ENCODE measurements at places on chromosomes 7 and 10.
A peak's percentile ranks its signal among the peaks of the same experiment; 100 is the strongest.

- no peak for DNase-seq
Observed at GRCh38 chr10:61878740-61879068, 22.8 kb upstream of the ARID5B start.

DNA sequence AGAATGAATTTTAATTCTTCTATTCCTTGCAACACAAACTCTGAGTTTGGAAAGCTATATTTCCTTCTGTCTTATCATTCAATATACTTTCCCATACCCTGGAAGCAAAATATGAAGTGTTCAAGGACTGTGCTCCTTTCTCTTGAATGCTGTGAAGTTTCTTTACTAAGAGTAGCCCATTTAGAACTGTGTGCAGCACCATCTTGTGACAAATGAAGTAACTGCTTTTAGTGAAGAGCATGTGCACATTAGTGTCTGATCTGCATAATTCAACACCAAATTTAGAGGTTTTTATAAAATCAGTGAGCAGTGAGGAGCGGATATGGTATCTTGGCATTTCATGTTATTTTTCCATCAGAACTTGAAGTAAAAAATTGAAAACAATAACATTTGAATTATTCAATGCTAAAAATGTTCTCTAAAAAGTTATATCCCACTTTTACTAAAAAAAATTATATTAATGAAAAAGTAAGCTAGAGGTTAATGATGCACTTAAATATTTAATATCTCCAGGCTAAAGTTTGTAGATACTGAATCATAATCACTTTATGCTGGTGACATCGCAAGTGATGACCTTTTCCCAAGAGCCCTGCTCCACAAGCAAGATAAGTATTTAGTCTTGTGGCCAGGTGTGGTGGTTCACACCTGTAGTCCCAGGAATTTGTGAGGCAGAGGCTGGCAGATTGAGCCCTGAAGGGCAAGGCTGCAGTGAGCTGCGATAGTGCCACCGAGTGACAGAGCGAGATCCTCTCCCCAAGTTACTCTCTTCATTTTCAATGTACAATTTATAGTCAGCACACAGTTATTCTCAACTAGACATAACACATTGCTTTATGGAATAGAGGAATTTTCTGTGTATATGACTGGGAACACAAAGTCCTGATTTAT is 108.8 kb upstream of the PCLO start:
- DNase-seq = peak; percentile 9

- DNase-seq = no peak
Observed at GRCh38 chr7:156780724-156781455, 112.1 kb downstream of the LMBR1 start.

GRCh38 chr7:96679886-96680285 is 29.8 kb downstream of the SEM1 start:
- DNase-seq = peak; percentile 20

GRCh38 chr10:51001587-51001986 is 72.7 kb upstream of the PRKG1 start:
- no peak for DNase-seq

DNA sequence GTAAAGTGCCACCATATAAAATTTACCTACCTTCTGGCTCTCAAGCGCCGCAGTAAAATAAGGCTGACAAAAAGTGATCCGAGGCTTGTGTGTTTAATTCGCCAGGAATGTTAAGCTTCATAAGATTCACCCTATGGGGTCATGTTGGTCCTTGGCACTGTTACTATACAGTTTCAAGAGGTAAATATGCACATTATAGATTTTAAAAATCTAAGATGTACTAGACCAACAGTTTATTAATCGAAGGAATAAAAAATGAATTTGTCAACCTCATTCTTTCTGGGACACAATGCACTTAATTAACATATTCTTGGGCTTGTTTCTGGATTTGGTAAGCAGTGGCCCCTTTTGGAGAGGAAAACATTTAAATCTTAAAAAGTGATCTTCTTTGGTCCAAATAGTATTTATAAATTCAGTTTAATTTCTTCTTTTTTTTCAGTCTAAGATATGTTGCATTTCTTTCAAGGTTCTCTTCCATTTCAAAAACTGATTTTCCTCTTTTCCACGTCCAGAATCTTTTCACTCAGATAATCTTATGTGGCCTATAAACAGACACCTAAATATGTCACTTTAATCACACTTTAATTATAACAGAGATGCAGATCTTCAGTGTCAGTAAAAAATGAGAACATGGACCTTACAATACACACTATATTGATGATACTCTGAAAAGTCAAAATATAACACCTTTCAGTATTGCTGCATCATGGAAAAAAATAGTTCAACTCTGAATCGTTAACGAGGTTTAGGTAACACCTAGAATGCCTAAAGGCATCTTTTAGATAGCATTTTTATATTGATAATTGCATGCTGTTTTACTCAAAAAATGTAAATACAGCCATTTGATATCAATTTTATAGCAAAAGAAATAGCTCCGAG is 3.8 kb upstream of the SKIDA1 start:
- DNase-seq = no peak

- no peak for DNase-seq
Observed at GRCh38 chr7:143456992-143457793, 13.9 kb downstream of the TAS2R60 start.

GRCh38 chr10:72638586-72639440 is 12.9 kb upstream of the MICU1 start:
- DNase-seq = no peak

GRCh38 chr7:89200758-89201157 is 405.2 kb upstream of the TEX47 start:
- DNase-seq = no peak

- DNase-seq = peak; percentile 30
Observed at GRCh38 chr10:4151466-4151865, 366.5 kb upstream of the KLF6 start.

DNA sequence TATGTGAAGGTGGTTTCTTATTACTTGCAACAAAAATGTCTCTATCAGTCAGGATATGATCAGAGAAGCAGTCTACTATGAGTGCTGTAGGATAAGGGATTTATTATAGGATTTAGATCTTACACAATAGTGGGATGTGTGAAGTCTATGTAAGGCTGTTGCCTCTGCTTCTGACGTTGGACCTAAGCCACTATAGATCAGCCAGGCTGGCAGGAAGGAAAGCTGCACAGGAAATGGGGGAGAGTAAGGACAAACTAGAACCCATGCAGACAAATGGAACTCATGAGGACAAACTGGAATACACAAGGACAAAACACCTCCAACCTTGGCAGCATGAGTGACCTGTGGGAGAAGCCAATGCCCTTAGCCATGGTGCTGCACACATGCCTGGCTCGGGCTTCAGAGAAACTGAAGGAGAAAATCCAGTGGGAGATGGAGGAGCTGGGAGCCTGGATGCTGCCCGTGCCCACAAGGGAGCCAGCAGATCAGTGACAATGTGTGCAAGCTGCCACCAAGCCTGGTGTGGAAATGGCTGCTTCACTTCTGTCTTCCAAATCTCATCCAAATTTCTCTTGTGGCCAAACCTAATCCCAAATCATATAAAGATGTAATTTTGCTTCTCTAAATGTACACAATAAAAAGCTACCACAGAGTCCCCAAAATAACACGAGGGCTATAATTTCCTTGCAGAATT is 147.0 kb upstream of the PCGF5 start:
- no peak for DNase-seq

DNA sequence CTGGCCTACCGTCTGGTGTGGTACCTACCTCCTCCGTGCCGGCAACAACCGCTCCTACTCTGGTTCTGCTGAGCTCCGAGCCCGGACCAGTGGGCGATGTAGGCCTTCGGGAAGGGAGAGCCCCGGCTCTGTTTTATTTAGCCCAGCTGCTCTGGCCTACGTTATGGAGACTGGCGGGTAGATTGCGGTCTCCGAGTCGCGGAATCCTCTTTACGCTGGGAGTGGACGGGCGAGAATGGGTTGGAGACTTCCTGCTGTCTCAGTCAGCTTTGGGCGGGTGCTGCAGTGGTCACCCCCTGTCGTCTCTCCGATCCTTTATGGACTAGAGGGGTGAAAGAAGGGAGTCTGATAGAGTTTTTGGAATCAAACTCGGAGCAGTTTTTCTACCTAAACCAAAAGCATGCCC is 406 bp downstream of the CBLL1 start:
- DNase-seq = no peak

DNA sequence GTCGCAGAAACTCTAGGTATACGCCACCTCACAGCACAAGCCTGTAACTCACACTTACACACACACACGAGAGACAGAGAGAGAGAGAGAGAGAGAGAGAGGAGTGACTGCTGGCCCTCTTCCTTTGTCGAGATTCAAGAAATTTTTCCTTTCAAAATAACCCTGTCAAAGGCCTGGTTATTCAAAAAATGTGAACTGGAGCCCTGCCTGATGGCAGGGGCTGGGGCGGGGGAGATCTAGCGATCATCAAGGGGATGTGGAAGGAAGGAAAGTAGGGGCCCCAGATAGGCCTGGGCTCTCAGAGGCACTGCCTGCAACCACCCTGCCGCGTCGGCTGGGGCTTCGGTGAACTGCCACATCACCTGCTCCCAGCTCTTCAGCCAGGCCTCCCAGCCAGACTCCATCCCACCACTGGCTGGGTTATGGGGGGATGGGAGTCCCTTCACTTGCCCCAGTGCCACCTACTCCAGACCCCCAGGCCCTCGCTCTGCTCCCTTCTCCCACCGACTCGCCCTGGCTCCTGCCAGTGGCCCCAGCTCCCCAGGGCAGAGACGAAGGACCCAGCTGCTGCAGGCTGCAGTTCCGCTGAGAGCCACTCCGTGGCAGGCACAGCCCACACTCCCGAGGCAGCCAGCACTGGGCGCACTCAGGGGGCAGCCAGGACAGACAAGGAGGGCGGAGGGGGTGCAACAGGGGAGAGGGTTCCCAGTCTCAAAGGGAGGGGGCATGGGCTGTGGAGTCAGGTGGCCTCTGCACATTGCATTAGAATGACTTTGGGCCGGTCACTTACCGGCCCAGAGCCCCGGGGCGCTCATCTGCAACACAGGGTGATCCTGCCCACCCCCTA is 15.3 kb downstream of the KCNH2 start:
- no peak for DNase-seq

GRCh38 chr10:102452672-102453340 is 1.5 kb upstream of the C10orf95 start:
- no peak for DNase-seq

DNA sequence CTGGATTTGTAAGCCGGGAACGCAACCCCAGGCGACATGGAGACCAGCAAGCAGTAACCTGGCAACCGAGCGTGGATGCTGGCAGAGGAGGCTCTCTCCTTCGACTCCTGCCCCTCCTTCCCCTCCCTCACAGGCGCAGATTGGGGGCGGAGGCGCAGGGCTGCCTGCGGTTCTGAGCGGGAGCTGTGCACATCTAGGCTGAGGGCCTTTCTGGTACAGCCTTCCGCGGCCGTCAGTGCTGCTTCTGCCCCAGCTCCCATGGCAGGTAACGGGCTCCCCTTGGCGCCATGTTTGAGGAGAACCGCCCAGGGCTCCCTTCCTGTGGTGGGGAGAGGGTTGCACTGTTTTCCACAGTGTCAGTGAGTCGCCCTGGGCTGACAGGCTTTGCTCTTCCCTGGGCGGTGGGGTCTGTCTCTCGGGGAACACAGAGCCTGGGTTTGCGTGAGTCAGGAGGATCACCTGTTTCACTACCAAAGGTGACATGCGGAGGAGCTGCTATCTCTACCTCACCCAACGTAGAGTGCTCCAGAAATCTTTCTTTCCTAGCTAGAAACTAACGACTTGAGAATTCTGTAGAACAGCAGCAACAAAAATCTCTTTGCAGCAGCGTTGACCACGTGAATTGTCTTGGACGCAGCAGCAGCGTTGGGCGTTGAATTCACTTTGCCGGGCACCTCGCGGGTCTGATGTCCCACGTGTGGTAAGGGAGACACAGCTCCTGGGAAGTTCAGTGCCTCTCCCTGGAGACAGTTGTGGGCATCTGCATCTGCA is 154.8 kb upstream of the COBL start:
- no peak for DNase-seq

DNA sequence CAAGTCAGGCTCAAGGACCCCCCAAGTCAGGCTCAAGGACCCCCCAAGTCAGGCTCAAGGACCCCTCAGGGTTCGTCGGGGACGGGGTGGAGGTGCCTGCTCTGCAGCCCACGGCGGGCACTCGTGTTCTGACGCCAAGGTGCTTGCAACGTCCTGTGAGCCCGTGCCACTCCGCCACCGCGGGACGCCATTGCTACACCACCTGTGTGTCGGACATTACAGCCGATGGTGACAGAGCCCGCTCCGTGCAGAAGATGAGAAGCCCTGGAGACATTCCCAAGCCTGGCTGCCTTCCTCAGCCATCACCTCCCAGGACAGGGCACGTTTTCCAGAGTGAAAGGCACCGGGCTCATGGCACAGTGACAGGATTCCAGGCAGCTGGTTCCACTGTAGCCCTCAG is 97.7 kb upstream of the DNAAF5 start:
- no peak for DNase-seq

GRCh38 chr10:103193820-103194529 is 903 bp upstream of the NT5C2 start:
- DNase-seq = no peak

DNA sequence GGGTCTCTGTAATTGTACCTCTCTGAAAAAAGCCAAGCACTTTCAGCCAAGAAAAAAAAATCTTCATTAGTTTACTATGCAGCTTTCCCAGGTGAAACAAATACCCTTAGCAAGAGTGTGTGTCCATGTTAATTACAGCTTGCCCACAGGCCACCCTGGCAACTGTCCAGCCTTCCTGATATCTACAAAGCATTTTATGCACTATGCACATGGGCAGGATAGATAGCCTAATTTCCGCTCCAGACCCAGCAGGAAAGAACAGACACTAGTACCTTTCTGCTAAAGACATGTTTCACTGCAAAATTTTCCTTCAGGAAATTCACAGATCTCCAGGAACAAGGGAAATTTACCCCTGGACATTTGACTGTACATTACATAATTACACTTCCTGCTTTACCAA is 24.4 kb downstream of the CACNA2D1 start:
- no peak for DNase-seq

DNA sequence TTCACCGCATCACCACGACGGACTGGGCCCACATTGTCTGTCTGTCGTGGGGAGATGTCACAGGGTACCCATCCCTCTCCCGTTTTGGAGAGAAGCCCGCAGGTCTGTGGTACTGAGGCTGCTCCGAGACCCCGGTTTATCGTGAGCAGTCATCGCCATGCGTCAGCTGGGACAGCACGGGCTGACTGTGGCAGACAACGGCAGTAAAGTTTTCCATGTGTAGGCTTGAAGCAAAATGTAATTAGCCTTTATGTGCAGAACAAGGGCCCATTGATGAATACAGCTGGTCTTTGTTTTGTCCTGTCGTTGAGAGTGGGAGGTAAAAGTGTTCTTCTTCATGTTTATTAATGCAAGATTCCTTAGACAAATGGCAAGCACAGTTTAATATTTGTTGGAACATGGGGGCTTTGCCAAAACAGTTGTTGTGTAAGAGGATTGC is 167.4 kb upstream of the SH2B2 start:
- no peak for DNase-seq

DNA sequence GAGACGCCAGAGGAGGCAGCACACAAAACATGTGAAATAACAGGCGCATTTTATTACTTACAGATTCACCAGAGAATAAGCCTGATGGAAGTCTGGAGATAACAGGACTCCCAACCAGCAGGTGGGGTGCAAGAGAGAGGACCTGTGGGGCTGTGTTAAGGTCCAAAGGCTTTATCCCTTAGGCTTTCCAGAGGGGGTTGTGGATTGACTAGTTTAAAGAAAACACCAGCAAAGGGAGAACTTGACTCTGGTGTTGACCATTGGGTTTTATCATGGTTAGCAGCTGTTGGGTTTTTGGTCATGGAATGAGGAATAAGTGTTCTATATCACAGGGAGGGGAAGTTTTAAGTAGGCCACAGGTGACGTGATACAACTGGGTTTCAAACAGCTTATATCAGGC is 1.6 kb upstream of the CRPPA start:
- no peak for DNase-seq
